ENCODE measurements at places on chromosomes 3 and 15.

GRCh38 chr3:187963677-187964385, 190.1 kb upstream of the LPP start:
- no peak for DNase-seq

DNA sequence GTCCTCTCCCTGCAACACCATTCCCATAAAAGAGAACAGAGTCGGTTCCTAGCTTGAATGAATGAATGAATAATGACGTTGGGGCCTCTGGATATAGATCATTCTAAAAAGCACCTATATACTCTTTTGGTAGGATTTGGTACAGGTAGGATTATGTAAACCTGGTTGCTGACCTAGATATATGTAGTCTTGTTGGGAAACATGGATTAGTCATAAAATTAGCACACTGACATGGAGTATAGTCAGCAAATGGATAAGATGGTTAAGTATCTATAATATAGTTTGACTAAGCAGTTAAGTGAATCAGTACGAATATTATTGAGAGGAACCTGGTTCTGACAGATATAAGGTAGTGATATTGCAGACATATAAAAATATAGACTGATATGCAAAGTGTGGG, 142.5 kb downstream of the FILIP1L start:
- DNase-seq, result no peak

- no peak for DNase-seq
Measured at GRCh38 chr15:88644741-88645140, 5.9 kb downstream of the ISG20 start.

DNA sequence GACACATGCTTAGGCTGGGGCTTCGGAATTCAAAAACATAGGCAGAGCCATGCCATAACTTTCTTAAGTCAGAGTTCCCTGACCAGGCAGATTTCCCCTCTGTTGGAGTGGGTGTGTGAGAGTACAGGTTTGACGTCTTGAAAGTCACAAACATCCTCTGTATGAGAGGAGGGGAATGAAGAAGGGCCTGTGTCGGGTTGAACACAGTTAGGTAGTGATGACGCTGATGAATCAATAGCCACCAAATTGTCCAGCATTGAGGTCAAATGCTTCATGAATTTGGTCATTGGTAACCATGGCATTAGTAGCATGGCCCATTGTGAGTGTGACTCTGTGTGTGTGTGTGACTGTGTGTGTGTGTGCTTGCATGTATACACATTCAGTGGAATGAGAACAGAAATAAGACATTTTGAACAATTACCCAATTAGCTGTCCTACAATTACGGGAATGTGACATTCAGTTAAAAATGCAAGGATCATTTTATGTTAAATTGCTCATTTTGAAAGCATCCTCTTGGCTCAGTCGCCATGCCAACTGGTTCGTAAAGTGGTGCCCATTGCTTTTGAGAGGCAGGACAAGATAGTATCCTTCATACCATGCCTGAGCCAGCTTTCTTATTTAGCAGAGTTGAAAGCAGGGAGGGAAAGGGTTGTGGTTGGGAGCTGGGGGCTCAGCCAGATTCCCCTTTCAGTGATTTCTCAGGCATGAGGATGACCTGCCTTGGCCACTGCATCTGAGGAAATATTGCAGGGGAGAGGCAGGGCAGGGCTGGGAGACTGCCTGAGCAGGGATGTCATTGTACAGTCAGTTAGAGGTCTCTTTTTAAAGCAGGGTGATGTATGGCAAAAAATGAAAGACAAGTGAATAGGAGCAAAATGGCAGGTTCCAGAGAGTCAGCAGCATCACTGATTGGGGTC, 35.4 kb downstream of the RBP2 start:
- no peak for DNase-seq

DNA sequence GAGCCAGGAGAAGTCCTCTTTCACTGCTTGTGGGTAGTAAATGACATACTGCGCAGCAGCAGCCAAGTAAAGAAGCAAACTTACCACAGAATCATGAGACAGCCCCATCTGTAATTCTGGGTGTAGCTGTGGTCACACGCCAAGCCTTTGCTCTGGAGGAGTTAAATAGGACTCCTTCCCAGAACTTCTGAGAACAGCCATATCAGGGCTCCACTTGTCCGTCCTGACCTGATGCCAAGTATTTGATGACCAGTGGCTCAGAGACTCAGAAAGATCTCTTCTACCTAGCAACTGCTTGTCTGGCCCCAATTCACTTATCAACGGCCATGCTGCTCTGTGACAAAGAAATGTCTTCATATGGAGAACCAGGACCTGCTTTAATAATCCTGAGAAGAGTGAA, 20.6 kb upstream of the GOLIM4 start:
- no peak for DNase-seq

DNA sequence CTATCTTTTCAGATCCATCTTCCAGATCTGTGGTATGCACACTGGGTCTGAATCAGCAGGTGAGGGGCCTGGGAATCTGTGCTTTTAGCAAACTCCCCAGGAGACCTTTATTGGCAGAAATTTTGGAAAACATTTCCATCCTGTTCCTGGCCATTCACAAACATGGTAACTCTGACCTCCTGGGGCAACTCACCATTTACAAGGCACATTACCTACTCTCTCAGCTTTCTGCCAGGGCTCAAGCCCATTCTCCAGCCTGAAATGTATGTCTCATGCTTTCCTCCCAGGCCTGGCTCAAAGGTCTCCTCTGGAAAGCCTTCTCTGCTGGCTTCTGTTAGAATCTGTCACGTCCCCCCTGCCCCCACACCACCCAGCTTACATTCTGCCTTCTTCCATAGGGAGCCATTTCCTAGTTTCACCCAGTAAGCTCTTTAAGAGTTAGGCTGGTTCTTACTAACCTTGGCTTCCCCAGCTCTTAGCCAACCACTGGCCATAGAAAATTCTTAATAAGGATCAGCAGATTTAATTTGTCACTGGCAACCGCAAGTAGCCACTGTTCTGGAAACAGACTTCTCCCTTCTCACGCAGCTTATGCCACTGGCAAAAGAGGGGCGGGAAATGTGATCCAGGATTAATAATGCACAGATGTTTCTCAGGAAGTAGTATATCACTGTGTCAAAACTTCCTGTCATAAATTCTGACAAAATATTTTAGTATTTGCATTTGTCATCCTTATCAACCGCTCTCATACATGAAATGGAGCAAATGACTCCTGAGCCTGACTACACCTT, 55.0 kb downstream of the RORA start:
- DNase-seq, result no peak

DNA sequence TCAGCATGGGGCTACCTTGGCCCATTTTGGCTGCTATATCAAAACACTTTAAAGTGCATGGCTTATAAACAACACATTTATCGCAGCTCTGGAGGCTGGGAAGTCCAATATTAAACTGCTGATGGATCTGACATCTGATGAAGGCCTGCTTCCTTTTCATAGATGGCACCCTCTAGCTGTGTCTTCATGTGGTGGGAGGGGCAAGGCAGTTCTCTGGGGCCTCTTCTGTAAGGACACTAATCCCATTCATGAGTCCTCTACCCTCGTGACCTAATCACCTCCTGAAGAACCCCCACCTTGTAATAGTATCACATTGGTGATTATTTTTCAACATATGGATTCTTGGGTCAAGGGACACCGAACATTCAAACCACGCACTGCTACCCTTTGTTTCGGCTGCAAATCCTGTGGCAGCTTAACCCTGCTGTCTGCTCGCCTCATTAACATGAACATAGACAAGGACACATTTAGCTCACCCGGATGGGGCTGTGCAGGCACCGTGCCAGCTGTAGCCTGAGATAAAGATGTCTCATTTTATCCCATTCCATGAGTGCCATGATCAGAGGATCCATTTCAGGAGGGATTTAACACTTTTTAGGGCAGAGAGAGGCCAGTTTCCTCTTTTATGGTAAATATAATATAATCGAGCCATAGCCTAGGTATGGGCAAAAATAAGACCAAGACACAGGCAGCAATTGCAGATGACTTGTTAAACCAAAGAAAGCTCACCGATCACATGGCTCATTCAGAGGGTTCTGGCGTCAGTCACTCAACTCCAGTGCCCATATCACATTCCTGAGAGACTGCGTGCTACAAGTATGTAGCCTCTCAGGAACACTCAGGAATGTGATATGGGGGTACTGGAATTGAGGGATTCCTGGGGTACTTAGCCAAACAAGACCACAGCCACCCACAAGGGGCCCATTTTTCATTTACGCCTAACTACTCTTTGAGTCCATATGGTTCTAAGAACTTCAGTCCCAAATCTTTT, 251.1 kb upstream of the ST8SIA2 start:
- DNase-seq, result no peak

- no peak for DNase-seq
Measured at GRCh38 chr3:175307642-175308041, 448.5 kb downstream of the NAALADL2 start.

DNA sequence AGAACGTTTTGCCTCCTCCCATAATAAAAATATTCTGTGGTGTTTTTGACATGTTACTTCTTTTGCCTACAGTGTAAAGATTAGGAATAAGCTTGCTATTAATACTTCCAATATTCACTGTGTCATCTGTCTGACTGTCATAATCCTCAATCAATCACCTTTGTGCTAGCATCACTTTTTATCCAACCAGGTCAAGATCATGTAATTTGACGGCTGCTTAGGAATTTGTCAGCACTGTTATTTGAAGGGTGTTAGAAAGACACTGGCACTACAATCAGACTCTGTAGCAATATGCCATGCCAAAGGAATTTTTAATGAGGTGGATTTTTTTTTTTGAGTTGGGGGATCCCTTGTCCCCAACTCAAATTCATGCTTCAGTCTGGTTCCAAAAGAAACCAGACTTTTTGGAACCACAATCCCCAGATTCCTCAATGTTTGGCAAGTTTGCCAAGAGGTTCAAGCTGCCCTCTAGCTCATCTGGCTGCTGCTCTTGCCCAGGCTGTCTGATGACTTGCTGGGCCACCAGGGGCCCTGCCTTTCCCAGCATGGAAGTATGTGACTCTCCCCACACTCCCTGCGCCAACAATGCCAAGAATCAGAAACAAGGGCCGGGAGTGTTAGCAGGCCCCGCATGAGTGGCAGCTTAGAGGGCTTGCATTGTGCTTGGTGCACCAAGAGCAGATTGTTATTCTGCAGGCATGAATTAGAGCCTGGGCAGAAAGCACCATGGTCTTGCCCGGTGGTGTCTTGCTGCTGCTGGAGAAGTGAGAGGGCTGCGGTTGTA, 58.6 kb upstream of the TSC22D2 start:
- DNase-seq, result no peak

DNA sequence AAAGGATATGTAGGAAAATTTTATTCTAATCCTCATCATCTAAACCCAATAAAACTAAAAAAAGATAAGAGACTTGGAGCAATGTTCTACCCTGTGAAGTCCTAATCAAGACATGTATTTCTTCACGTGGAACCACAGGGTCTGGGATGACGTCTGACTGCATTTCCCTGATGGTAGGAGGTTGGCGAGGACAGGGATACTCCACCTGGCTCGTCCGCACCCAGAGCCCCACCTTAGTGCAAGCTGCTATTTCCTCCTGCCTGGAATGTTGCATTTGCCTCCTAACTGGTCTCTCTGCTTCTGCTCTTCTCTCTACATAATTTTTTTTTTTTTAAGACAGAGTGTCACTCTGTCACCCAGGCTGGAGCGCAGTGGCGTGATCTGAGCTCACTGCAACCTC, 57.7 kb upstream of the RASGRP1 start:
- DNase-seq, result no peak

DNA sequence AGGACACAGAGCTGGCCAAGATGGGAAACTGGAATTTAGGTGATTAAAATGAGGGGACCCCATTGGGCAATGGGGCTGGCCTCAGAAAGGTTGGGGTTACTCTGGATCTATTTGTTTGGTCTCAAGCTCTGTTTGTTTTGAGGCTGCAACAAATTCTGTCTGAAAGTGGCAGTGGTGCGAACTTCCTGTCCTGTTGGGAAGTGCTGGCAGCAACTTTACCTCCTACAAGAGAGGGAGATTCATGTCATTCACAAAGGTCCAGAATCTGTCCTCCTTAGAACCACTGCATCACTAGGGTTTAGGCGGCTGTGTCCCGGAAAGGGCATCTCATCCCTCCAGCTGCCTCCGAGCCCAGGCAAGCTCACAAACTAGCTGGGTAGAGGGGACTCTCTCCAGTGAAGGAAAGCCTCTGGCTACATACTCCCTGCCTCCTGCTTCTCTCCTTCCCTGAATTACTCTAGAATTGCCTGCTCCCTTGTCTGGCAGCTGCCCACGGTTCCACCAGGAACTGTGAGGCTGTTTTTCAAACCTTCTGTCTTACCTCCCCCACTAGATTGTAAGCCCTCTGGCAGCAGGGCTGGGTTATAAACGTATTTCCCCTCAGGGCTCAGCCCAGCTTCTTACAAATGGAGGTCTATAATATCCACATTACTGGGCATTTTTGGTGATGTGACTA, 23.6 kb downstream of the MEGF11 start:
- no peak for DNase-seq

- no peak for DNase-seq
Measured at GRCh38 chr3:64687781-64688604, at the start of gene ADAMTS9. TSS of gene ADAMTS9 (minus strand) at chr3:64688000. CDS start at chr3:64687657, 343 bp downstream.

DNA sequence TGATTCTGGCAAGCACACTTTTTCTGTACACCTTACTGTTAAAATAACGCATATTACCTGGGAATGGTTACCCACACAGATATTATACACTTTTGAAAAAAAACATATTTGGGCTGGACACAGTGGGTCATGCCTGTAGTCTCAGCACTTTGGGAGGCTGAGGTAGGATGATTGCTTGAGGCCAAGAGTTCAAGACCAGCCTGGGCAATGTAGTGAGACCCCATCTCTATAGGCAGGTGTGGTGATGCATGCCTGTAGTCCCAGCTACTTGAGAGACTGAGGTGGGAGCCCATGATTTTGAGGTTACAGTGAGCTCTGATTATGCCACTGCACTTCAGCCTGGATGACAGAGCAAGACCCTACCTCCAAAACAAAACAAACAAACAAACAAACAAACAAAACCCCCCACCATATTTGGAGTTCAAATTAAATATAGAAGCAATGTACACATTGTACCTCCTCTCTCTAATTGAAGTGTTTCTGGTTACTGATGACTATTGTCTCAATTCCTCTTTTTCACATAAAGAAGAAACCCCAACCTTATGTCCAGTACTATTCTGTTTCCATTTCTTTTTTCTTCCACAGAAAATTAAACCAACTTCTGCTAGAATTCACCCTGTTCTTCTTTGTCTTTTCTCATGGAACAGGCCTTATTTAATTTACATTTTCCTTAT, 152.6 kb upstream of the UMPS start:
- no peak for DNase-seq

GRCh38 chr3:191329654-191330529, at the start of gene UTS2B:
TSS of gene UTS2B (minus strand) at chr3:191330526. CDS start at chr3:191282189, 48,337 bp downstream.
- DNase-seq, result peak; percentile 36

- no peak for DNase-seq
Measured at GRCh38 chr3:12988728-12989454, 84.3 kb downstream of the IQSEC1 start.

DNA sequence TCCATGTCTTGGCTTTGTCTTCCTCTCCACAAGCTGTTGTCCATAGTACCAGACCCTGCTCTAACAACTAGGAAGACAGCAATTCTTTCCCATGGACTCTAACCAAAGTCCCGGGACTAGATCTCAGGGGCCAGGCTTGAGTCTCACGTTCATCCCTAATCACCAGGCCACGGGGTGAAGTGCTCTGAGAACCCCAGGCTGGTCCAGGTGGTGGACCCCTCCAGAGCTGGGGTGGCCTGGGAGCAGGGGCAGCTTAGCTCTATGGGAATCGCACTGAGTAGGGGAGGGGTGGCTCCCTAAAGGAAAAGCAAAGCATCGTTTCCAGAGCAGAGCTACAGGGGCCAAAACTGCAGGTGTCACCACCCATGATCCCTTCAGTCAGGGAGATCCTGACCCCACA, 150.9 kb downstream of the TPRA1 start:
- no peak for DNase-seq

All from activated CD4-positive, CD25-positive, alpha-beta regulatory T cell treated with anti-CD3 and anti-CD28 coated beads, Interleukin-2, amount 50 U/mL, for 72 hours (primary cell).